ENCODE measurements at places on chromosomes 2 and 18.

DNA sequence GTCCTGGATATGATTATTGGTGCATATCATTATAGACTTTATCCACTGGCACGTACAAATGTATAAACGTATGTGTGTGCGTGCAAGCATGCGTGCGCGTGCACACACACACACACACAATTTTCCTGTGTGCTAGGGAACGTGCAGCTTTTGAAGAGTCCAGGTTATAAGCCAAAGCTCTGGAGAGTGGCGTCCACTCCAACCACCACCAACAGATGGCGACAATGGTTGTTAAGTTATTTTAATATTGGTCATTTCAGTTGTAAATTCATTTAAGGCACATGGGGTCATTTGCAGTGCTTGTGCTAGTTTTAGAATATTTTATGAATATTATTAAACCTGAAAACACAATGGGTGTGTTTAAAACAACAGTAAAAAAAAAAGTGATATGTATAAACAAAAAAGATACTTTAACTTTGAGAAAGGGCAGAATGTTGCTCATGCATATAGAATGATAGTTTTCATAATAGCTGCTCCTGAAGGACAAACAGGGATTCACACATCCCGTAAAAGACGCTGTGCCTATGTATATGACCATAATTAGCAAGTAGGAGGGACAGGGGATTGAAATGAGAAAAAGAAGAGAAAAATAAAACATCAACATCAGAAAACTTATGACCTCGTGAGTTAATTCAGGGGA, 124.2 kb upstream of the ITGB6 start:
- peak; percentile 13 for DNase-seq

GRCh38 chr18:3864669-3865298, 414.8 kb downstream of the TGIF1 start:
- no peak for DNase-seq

DNA sequence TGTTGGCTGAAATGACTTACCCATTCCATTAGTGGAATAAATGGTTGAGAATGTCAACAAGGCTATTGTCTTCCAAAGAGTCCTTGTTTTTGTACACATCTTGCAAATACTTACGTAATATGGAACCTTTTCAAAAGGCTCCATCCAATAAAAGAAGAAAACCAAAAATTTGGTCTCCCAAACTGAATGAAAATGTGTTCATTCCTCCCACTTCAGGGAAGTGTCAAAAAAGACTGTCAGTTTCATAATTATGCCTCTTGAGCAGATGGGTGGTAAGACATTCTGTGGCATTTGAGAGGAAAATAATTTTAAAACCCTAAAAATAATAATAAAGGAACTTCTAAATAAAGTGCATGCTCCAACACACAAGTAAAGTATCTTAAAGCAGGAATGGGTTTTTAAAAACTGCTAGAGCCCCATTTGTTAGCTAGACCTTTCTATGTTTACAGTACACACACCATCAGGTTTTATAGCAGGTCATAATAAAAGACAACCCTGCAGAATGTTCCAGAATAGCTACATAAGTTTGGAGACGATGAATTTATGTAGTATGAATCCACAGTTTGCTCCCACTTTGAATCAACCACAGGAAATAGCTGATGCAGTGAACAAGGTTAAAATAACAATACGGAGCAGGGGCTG, 843.7 kb downstream of the LRRTM4 start:
- no peak for DNase-seq

- DNase-seq = no peak
Measured at GRCh38 chr2:141021109-141021508, 1109.7 kb downstream of the LRP1B start.

DNA sequence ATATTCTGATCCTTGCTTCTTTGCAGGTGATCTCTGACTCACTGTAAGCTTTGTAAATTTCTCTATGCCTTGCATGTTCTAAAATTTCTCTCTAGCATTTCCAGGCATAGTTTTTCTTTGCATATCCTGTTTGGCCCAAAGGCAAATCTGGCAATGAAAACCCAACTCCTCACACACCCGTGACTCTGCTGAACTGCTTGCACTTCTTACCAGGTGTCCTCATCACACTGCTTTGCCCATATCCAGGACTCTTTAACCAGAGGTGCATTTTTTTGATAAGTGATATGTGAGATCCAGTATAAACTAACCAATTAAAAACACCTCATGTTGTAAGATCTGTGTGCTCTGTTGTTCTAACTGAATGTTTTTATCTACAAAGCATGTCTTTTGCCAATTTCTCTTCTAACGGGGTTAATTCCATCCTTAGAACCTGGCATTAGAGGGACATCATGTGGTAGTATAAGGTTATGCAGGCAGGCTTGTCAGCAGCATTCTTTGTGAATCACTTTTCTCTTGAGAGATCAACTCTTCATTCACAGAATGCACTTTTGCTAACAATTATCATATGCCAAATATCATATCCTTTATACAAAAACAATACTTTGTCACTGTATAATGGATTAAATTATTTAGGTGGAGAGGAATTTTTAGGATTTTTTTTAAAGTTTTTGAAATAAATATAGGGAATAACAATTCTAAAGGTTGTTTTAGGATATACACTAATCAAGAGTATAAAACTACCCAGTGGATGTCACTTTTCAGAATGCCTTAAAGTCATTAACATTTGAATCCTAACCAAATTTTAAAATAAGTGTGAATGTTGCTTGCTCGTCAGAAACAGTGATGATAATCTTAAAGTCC, 20.8 kb upstream of the TMX3 start:
- no peak for DNase-seq

- DNase-seq = no peak
Measured at GRCh38 chr2:145277922-145278321, 758.0 kb upstream of the ZEB2 start.

GRCh38 chr2:43082903-43083677, 143.3 kb downstream of the ZFP36L2 start:
- DNase-seq = no peak

DNA sequence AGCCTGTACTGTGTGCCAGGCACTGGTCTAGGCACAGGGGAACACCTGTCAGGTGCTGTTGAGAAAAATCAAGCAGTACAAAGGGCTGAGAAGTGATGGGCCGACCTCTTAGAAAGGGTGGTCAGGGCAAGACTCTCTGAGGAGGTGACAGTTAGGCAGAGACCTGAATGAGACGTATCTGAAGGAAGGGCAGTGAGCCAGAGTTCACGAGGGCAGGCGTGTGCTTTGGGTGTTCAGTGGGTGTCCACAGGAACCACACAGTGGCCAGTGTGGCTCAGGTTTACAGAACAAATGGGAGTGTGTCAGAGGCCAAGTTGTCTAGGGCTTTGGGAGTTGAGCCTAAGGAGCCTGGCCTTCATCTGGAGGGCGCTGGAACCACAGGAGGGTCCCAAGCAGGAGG, 6.2 kb downstream of the ARMC9 start:
- no peak for DNase-seq

- DNase-seq = no peak
Measured at GRCh38 chr2:113167115-113167932, 6.4 kb upstream of the PSD4 start.

DNA sequence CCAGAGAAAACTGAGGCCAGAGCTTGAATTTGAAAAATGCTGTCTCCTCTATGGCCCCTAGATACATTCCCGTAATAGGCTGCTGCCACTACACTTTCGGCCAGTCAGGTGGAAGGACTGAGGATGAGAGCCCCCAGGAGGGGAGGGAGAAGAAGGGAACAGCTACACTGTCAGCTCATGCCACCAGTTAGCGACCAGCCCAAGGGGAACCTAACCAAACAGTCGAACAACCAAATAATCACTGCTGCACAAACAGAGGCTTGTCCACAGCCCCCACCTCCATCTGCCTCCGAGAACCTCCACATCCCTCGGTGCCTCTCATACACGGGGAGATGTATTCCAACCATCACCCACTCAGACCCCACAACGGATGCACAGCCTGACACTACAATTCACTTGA, 7.3 kb downstream of the ZNF516 start:
- DNase-seq = no peak

All from effector CD8-positive, alpha-beta T cell (primary cell).